Activated T-helper 1 cell treated with anti-CD3 and anti-CD28 coated beads, Interleukin-2, amount 50 U/mL, for 16 hours (primary cell): ENCODE measurements at places on chromosomes 3 and 15.

DNA sequence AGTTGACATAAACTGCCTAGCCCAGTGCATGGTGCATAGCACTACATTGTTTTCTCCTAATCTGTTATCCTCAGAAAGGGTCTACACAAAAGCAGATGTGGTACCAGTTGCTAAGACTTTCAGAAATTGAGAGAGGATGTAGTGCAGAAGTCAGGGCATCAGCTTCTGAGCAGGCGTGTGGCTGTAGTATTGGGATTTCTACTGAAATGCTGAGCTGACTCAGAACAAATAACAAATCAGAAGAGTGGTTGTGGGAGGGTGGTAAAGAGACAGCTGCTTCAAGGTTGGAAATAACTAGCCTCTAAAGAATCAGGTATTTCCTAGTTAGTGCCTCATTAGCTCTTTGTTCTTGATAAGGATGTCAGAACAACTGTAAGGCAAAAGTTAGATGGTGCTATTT lies 161.3 kb downstream of the AKAP13 start:
- DNase-seq, result no peak

GRCh38 chr3:78809966-78810365 lies 957.8 kb downstream of the ROBO1 start:
- DNase-seq, result no peak

- no peak for DNase-seq
Measured at GRCh38 chr3:60573494-60573893, 677.8 kb downstream of the FHIT start.

GRCh38 chr3:77931255-77932009 lies 891.5 kb downstream of the ROBO2 start:
- no peak for DNase-seq

DNA sequence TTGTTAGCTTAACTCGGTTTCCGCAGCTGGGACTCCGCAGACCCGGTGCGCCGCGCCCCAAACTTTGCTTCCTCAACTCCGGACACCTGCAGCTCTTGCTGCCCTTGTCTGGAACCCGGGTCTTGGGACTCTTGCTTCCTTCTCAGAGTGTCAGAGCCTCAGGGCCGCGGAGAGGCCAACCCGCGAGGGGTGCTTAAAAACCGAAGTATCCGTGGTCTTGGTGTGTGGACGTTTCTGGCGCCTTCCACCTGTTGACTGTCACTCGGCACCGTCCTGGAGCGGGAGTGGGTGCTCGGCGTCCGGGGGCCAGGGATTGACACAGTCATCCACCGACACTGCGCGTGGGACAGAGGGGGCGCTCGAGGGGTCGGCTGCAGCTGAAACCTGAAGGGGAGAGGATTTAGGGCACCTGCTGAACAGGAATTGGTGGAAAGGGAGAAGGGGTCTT lies 386 bp downstream of the SQOR start:
- peak; percentile 48 for DNase-seq

DNA sequence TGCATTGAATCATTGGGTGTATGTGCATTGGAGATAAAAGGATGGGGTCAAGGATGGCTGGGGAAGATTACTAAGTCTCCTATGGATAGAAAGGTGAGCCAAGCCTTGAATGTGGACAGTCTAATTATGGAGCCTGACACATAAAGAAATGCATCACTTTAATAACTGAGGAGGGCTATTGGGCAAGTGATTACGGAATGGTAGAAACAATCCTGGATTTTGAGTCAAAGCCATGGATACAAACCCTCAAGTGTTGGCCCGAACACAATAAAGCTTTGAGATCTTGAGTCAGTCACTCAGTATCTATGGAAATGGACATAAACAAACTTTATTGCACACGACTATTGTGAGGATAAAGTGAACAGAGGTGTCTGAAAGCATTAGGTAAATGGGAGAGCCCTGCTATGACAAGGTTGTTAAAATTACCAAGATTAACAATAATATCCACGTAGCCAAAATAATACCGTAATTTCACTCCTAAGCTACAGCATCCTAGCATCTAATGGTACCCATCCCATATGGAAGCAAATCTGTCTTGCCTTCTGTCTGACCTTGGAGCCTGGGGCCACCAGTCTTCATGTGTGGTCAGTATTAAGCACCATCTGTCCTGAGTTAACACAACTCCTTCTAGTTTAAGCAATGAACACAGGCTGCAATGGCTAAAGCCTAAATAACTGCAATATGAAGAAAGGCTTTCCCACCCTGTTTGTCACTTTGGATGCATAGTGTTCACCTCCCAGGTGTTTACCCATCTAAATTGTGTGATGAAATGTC lies 136.9 kb upstream of the PRICKLE2 start:
- no peak for DNase-seq

- DNase-seq, result no peak
Measured at GRCh38 chr15:25249236-25250010, 189.4 kb downstream of the UBE3A start.

DNA sequence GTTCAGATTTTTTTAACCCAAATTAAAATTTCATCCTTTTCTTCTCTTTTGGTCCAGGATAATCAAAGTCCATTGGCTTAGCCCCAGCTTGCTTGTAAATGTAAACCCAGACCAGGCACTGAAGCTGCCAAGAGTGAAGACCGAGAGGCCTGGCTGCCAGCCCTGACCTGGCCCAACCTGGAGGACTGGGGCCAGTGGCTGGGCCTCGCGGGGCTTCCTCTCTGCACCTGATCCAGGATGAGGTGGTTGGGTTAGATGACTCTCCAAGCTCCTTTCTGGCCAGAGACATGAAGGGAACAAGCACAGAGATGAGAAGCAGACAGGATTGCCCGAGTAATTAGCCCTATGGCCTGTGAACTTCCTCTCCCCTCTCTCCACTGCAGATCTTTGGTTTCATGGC lies 50.6 kb downstream of the CMTM6 start:
- DNase-seq, result no peak

DNA sequence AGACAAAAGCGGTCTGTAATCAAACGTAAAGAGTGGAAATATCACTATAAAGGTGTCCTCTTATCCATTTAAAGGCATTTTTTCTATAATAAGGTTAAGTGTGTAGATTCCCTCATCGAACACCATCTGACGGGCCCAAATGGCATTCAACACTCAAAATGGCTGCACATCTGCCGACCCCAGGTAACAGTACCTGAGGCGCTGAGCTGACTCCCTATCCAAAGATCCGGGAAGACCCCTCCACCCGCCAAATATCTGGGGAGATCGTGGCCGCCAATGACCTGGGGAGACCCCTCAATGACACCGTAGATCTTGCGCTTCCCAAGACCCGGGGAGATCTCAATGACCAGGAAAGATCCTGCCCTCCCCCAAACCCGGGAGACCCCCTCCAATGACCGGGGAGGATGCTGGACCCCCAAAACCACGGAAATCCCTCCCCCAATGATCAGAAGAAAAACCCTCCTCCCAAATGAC lies 476 bp downstream of the IP6K2 start:
- DNase-seq, result no peak
